ENCODE measurements at places on chromosomes 11 and 22.
A peak's percentile ranks its signal among the peaks of the same experiment; 100 is the strongest.

GRCh38 chr11:74636630-74637184 lies 44.3 kb downstream of the POLD3 start:
- no peak for DNase-seq

GRCh38 chr11:122304306-122304705 lies 188.3 kb upstream of the BLID start:
- no peak for DNase-seq

DNA sequence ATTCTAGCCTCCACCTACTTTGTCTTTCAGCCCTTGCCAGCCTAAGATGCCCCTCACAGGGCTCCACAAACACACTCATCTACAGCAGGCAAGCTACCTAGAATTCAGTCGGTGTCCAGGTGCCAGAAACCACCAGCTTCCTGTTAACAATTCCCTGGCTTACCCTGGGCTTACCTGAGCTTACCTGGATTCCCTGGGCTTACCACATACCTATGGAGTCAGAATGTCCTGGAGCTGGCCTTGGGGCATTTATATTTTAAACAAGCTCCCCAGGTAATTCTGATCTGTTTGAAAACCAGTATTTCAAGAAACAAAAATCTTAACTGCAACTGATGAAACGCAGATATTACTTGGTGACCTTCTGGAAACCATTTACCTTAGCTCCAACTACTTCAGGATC lies 123.6 kb downstream of the SLC1A2 start:
- no peak for DNase-seq

GRCh38 chr11:19938169-19938856 lies 222.0 kb downstream of the DBX1 start:
- DNase-seq: peak; percentile 13

GRCh38 chr11:100942016-100942415 lies 187.6 kb downstream of the PGR start:
- no peak for DNase-seq

DNA sequence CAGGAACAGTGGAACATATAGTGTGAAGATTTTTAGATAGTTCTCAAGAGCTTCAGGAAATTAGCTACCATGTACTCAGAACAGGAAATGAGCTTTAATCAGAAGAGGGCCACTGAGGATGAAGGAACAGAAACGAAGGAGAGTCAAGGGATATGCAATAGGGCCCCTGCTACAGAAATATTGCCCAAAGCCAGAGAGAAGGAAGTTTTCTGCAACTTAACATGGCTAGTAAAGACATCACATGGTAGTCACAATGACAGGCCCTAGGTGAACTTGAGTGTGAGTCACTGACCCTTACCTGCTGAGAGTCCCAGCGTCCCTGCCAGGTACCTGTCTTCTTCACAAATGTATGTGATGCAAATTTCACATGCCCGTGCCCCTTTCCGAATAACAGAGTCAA lies 25.2 kb upstream of the CARD16 start:
- no peak for DNase-seq

DNA sequence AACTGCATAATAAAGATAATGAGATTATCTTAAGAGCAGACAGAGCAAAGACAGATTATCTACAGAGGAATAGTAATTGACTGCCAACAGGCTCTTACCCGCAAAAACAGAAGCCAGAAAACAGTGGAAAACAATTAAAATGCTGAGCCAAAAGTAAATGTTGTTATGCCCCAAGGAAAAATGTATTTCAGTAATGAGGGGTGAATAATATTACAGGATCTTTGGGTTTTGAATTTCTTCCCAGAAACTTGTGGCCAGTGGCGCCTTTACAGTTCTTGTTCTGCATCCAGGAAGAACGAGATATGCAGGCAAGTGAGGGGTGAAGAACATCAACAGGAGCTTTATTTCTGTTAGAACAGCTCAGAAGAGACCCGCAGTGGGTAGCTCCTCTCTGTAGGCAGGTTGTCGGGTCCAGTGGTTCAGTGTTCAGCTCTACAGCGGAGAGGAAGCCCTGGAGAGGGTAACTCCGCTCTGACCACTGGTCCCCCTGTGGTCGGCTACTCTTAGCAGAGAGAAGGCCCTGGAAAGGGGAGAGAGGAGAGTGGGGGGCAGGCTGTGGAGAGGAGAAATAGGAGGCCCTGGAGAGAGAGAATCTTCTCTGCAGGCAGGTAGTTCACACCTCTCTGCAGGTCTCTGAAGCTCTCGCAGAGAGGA lies 51.8 kb upstream of the SC5D start:
- DNase-seq: no peak

DNA sequence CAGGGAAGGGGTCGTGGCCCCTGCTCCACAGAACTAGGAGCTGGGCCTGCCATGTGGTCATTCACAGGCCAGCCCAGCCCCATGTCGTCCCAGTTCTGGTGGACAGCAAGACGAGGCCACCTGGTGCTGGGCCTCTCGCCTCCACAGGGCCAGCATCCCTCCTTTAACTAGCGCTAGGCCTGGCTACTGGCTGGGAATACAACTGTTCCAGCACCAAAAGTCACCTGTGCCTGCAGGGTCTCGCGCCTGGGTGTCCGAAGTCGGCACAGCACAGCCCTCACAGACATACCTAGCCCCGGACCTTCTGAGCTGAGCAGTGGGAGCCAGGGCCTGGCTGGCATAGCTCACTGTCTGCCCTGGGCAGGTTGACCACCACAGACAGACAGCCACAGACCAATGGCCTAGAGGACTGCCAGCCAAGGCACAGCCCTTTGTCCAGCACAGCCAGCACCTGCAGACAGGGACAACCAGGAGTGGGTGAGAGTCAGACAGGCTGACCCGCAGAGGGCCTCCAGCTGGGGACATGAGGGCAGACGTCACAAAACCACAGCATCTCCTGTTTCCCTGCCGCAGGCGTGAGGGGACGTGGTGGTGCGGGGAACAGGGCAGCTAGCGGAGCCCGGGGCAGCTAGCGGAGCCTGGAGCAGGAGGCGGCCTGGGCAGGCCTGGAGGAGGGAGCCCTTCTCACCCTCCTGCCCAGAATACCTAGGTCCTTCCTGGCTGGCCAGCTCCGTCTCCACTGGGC lies 27.2 kb upstream of the TH start:
- no peak for DNase-seq

- DNase-seq: no peak
Measured at GRCh38 chr11:47225552-47226400, 11.0 kb downstream of the DDB2 start.

GRCh38 chr11:71218789-71219499 lies 33.4 kb downstream of the SHANK2 start:
- no peak for DNase-seq

DNA sequence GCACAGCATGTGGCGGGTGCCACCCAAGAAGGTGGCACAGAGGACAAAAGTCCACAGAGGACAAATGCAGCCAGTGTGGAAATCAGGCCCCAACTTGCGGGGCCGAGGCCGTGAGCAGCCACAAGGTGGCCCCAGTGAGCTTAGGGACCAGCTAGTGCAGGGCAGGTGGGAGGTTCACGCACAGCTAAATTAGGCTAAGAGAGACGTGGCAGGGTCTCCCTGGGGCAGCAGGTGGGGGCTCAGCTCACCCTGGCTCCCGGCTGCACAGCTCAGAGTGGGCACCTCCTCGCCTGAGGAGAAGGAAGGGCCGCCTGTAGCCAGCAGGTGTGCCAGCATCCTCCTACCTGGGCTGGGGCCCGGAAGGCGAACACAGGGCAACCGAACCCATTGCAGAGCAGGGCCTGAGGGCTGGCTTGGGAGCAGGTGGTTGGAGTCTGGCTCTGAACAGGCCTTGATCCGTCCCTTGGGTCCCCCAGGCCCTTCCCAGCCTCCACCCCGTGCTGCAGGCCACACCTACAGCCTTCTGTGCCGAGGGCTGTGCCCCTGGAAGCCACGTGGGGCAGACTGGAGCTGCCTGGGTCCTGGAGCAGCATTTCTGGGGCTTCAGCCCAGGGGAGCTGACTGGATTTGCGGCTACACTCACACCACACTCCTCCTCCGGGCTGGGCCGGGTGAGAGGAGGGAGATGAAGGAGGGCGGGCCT lies 26.1 kb upstream of the CELSR1 start:
- DNase-seq: peak; percentile 54

All from stimulated activated CD8-positive, alpha-beta memory T cell treated with anti-CD3 and anti-CD28 coated beads, Interleukin-7, amount 100 ng/mL, for 48 hours (primary cell).